ENCODE measurements at places on chromosomes 2 and 18. TPM values are rescaled to one million over a fixed set of nuclear protein-coding genes. Genes with fewer than 3 reads are reported as not detected.

LOXL3 gene
- total RNA-seq: 8.2 TPM

SCYGR8 gene
- total RNA-seq: not detected

HAAO gene
- total RNA-seq: 4.7 TPM

TIA1 gene
- 82.2 TPM for total RNA-seq

GRCh38 chr2:148582679-148583511, 61.7 kb upstream of the EPC2 start:
- no peaks in the 10 kb centered on the region for H3K4me1 ChIP-seq
- H3K27ac ChIP-seq: no peak overlapping the region
- H3K36me3 ChIP-seq: no peaks in the 10 kb centered on the region
- no peaks in the 10 kb centered on the region for H3K27me3 ChIP-seq
- DNase-seq: no peak

DNA sequence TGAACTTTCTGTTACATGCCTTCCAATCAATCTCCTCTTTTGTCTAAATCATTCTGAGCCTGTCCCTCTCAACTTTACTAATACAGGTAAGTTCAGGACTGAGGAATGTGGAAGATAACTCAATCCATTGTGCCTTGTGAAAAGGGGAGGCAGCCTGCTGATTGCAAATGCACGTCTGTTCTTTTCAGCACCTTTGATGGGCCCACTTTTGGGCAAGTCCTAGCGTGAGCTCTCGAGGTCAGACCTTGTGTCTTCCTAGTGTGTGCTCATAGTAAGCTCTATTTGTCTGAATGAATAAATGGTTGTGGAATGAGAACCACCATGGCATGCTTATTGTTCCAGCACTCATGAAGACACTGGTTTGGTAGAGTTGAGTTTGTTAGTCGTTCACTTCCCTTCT, 50.4 kb upstream of the REL start:
- H3K27ac ChIP-seq: no peak overlapping the region
- H3K27me3 ChIP-seq: peaks cover 5% of the 10 kb centered on the region

GRCh38 chr2:233692648-233693047, at the start of gene UGT1A6:
TSS of gene UGT1A6 (plus strand) at chr2:233692890. CDS start at chr2:233693005, 115 bp downstream.
- H3K27me3 ChIP-seq: no peaks in the 10 kb centered on the region
- H3K4me1 ChIP-seq: no peaks in the 10 kb centered on the region
- no peak within 1 kb of the TSS for H3K4me3 ChIP-seq
- H3K36me3 ChIP-seq: no peaks in the 10 kb centered on the region
- H3K27ac ChIP-seq: no peak within 1 kb of the TSS

- H3K27ac ChIP-seq: no peak overlapping the region
- H3K4me1 ChIP-seq: peaks cover 6% of the 10 kb centered on the region
- peaks cover 29% of the 10 kb centered on the region for H3K36me3 ChIP-seq
- DNase-seq: no peak
Observed at GRCh38 chr2:161223139-161223732, 63.0 kb downstream of the TANK start.

GRCh38 chr2:151483546-151483945, 73.8 kb downstream of the RIF1 start:
- H3K4me3 ChIP-seq: no peak overlapping the region
- no peak overlapping the region for H3K27ac ChIP-seq
- no peak for DNase-seq

- H3K27ac ChIP-seq: no peak overlapping the region
- H3K4me3 ChIP-seq: no peak overlapping the region
- no peaks in the 10 kb centered on the region for H3K4me1 ChIP-seq
Observed at GRCh38 chr2:71102981-71103681, 26.9 kb downstream of the MCEE start.

GRCh38 chr2:119119076-119119785, 39.3 kb downstream of the C1QL2 start:
- no peaks in the 10 kb centered on the region for H3K4me1 ChIP-seq
- no peaks in the 10 kb centered on the region for H3K36me3 ChIP-seq
- H3K4me3 ChIP-seq: no peak overlapping the region
- no peak overlapping the region for H3K27ac ChIP-seq
- H3K27me3 ChIP-seq: peaks cover 71% of the 10 kb centered on the region
- no peak for DNase-seq

- H3K27ac ChIP-seq: no peak overlapping the region
- H3K36me3 ChIP-seq: no peaks in the 10 kb centered on the region
- peak; percentile 91 for DNase-seq
- H3K4me1 ChIP-seq: peaks cover 10% of the 10 kb centered on the region
Observed at GRCh38 chr18:78069784-78070664, 820.4 kb downstream of the GALR1 start.
